ENCODE measurements at places on chromosomes 6 and 20. TPM values are rescaled to one million over a fixed set of nuclear protein-coding genes. Genes with fewer than 3 reads are reported as not detected.

ARMC12 gene
- total RNA-seq: 0.33 TPM

KCNK16 gene
- total RNA-seq: not detected

ATP9A gene
- 41.6 TPM for total RNA-seq

PPP1R16B gene
- total RNA-seq: 8.2 TPM

RSPH4A gene
- 0.80 TPM for total RNA-seq

GRCh38 chr20:61833807-61834610 is 231.7 kb downstream of the TAF4 start:
- peaks cover 31% of the 10 kb centered on the region for H3K27me3 ChIP-seq
- H3K4me1 ChIP-seq: no peaks in the 10 kb centered on the region
- DNase-seq: no peak
- H3K4me3 ChIP-seq: no peak overlapping the region
- no peak overlapping the region for H3K27ac ChIP-seq
- no peaks in the 10 kb centered on the region for H3K36me3 ChIP-seq

DNA sequence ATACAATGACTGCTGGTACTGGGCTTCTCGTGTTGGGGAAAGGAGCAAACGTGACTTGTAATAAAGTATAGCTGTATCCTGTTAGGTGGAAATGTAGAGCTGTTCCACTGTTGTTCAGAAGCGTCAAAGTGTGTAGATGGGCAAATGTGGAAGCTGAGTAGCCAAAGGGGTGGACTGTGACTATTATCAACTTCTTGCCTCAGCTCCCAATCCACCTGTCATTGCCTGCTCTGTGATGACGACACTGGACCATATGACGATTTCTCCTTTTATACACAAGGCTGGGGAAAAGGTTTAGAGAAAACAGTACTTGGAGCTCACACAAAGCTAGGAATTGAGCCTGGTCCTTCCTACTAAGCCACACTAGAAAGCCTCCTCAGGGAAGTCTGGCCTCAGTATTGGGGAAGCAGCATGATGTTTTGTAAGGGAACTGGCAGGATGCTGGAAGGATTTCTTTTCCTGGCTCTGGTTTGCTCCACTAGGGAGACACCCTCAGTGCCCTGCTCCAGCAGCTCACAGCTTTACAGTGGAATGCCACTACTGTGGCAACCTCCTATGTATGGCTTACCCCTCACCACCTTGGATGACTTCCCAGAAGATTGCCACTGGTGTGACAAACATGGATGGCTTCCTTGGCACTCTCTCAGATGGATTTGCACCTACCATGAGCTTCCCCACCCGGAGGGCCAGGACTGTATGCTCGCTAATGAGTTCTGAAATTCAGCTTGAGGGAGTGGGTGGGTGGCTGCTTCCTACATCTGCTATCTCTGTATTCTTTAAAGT is 20.0 kb downstream of the CD164 start:
- no peak overlapping the region for H3K27ac ChIP-seq
- DNase-seq: no peak
- no peaks in the 10 kb centered on the region for H3K36me3 ChIP-seq
- no peaks in the 10 kb centered on the region for H3K27me3 ChIP-seq

GRCh38 chr6:1079525-1079924 is 232.4 kb upstream of the FOXQ1 start:
- H3K4me3 ChIP-seq: no peak overlapping the region
- H3K27ac ChIP-seq: no peak overlapping the region
- H3K36me3 ChIP-seq: no peaks in the 10 kb centered on the region

DNA sequence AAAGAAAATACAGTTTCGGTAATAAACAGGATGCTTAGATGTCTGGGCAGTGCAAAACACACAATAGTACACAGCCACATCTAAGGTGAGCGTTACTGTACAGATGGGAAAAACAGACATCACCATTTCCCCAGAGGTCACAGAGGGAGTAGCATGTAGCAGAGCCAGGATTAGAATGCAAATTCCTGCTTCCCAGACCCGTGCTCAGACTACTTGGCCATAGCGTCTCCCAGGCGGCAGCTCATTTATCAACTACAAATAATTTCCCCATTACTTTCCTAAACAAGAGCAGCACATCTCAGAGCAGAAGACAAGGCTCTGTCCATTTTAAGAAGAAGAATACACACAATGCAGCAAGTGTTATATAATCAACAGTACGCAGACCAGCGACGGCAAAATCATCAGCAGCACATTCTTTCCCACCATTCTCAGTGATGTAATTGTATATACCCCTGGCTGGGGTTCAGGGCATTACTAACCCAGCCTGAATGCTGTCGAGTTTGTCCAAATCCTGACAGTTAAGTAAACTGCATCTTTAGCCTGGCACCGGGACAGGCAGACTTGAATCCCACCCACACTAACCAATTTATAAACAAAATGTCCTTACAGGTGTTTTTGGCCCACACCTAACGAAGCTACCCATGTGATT is 61.9 kb downstream of the CNKSR3 start:
- no peaks in the 10 kb centered on the region for H3K36me3 ChIP-seq
- DNase-seq: no peak
- peak overlapping the region; percentile 39 for H3K27ac ChIP-seq
- H3K27me3 ChIP-seq: no peaks in the 10 kb centered on the region

- DNase-seq: no peak
- no peaks in the 10 kb centered on the region for H3K27me3 ChIP-seq
- H3K4me1 ChIP-seq: no peaks in the 10 kb centered on the region
- H3K27ac ChIP-seq: no peak overlapping the region
- no peak overlapping the region for H3K4me3 ChIP-seq
Observed at GRCh38 chr20:39474879-39475278, 512.7 kb downstream of the DHX35 start.

DNA sequence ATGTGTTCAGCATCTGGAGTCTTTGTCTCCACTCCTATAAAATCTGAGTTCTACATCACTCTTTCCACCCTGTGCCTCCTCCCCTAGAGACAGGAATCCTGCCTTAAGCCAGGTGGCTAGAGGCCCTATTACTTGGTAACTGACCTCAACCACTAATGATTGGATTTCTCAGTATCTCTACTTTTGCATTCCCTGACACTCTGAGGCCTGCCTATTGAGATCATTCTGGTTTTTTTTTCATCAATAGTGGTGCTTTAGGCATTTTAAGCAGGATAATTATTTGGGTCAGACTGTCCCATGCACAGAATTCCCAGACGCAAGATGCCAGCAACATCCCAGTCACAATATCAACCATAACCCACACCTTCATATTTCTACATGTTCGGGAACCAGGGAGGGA is 3.9 kb upstream of the GCM1 start:
- H3K36me3 ChIP-seq: no peaks in the 10 kb centered on the region
- H3K27ac ChIP-seq: no peak overlapping the region
- DNase-seq: no peak
- H3K27me3 ChIP-seq: no peaks in the 10 kb centered on the region

- no peaks in the 10 kb centered on the region for H3K4me1 ChIP-seq
- H3K36me3 ChIP-seq: no peaks in the 10 kb centered on the region
- H3K27me3 ChIP-seq: no peaks in the 10 kb centered on the region
- DNase-seq: no peak
Observed at GRCh38 chr6:82711105-82711827, 347.6 kb downstream of the TPBG start.

- H3K4me3 ChIP-seq: no peak overlapping the region
- no peaks in the 10 kb centered on the region for H3K27me3 ChIP-seq
- H3K4me1 ChIP-seq: no peaks in the 10 kb centered on the region
Observed at GRCh38 chr6:21325201-21325856, 268.2 kb upstream of the SOX4 start.

DNA sequence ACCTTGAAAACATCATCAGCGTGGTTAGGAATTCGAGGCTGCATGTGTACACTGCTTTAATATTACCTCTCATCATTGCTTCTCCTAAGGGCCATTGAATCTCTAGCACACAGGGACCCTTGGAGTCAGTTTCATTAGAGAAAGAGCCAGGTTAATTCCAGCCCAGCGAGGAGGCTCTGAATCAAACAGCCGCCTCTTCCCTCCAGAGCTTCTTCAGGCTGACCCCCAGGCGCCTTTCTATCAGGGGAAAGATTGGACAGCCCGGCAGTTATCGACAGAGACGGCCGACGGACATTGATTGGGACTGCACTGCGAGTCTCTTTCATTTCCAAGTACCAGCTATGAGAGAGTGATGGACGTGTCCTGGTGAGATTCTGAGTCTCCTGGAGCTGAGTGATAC is 159.2 kb downstream of the ANKRD60 start:
- no peaks in the 10 kb centered on the region for H3K4me1 ChIP-seq

DNA sequence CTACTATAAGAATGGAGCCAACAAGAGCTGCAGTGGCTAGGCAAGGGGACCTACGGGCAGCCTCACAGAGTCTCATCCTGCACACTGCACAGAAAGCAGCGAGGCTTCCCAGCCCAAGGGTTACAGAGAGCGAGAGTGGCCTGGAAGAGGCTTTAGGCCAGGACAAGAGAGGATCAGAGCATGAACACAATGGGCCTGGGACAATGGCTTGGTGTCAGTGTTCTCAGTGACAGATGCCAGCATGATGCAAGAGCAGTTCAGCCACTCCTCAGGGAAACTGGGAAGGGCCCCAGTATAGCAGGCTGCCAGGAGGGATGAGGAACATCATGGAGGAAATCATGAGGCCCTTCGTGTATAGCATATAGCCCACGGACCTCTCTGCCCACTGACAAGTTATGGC is 108.0 kb downstream of the NUS1 start:
- no peaks in the 10 kb centered on the region for H3K4me1 ChIP-seq
- no peak overlapping the region for H3K4me3 ChIP-seq
- no peak overlapping the region for H3K27ac ChIP-seq
- no peaks in the 10 kb centered on the region for H3K36me3 ChIP-seq
- DNase-seq: no peak

- no peaks in the 10 kb centered on the region for H3K4me1 ChIP-seq
- DNase-seq: no peak
Observed at GRCh38 chr6:141347086-141347485, 785.6 kb upstream of the GJE1 start.
